NCI-H1092 (cell line): ENCODE measurements at places on chromosomes 12 and 14.

DNA sequence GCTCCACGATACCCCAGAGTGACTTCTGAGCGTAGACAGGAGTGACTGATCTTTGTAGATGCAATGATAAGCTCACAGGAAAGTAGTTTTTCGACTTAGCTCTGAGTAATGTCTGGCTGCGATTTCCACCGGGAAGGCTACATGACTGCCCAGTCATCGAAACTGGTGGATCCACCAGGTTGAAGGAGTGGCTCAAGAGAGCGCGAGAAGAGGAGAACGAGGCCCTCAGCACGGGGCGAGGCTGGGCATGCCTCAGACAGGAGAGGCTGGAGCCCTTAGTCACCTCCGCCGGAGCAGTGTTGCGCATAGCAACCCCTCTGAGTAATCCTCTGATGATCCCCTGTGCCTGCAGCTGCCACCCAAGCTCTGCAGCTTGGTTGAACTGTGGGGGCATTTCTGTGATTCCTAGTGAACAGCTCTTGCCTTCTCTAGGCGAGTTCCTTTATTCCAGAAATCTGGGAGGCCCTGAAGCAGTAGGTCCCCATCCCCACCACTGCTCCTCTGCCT, 25.6 kb downstream of the ELK3 start:
- no peak for DNase-seq

GRCh38 chr12:60752589-60752988, 1156.8 kb downstream of the SLC16A7 start:
- no peak for DNase-seq

DNA sequence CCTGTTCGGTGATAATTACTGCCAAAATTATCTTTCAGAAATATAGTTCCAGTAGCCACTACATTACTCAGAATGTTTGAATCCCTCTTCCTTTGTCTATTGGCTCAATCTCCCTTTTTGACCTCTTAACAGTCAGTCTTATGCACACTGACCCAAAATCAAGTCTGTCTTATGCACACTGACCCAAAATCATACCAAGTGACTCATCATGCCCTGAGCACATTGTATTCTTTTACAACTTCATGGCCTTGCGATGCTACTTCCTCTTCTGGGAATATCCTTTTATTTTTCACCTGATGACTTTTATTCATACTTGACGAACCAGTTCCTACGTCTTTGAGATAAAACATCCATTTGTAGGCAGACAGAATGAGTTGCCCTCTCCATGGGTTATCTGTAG, 182.3 kb downstream of the NPAS3 start:
- DNase-seq = no peak

GRCh38 chr14:69259168-69259526, 811 bp upstream of the GALNT16 start:
- DNase-seq = no peak

DNA sequence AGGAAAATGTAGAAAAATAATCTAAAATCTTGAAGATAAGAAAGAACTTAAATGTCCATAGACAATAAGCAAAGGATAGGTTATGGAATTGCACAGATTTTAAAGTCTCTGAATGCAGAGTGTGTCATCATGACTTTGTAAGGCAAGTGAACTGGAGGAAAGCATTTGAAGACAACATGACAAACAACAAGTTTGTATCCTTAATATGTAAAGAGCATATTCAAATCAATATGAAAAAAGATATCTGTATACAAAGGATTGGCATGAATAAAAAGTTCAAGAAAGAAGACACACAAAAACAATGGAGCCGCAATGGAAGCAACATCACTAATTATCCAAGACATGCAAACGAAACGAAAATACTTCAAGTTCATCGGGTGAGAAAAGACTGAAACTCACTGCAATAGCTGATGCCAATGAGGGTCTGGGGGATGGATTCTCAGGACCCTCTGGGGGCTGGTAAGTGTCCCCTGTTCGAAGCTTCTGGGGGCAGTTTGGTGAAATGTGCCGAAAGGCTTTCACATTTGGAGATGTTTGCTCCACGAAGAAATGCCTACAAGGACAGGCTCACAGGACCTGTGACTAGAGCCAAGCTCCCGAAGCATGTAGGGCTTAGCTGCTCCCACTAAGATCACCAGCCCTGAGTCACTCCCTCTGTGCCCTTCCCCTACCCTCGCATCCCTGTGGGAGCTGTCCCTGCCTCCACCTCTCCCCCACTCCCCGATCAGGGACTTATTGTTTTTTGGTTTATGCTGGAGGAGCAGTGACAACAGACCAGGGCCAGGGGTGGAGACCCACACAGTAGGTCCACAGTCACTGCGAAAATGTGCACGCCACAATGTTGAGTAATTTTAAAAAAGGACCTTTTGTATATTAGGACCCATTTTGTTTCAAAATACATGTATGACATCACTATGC, 345.7 kb upstream of the SFSWAP start:
- no peak for DNase-seq

- DNase-seq = no peak
These were observed 10.8 kb upstream of the BIN2 start for GRCh38 chr12:51334764-51335163.

GRCh38 chr12:123891516-123892179, 81.0 kb downstream of the CCDC92 start:
- no peak for DNase-seq

GRCh38 chr12:74148849-74149248, 388.8 kb upstream of the ATXN7L3B start:
- no peak for DNase-seq

DNA sequence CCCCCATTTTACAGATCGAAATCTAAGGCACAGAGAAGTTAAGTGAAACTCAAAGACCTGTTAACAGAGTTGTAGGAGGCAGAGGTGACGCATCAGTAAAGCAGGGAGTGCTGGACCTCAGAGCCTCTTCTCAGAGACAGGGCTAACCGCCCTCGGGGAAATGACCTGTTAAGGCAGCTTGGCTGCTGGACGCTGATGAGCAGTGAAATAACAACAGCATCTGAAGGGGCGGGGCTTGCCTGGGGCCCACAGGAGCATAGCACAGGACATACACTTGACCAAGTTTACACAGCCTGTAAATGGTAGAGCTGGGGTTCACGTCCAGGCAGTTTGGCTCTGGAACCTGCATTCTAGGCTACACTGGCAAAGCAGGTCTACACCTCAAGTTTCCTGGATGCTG, 39.3 kb downstream of the LRTM2 start:
- no peak for DNase-seq

- no peak for DNase-seq
These were observed 80.2 kb downstream of the PAX9 start for GRCh38 chr14:36741858-36742257.

DNA sequence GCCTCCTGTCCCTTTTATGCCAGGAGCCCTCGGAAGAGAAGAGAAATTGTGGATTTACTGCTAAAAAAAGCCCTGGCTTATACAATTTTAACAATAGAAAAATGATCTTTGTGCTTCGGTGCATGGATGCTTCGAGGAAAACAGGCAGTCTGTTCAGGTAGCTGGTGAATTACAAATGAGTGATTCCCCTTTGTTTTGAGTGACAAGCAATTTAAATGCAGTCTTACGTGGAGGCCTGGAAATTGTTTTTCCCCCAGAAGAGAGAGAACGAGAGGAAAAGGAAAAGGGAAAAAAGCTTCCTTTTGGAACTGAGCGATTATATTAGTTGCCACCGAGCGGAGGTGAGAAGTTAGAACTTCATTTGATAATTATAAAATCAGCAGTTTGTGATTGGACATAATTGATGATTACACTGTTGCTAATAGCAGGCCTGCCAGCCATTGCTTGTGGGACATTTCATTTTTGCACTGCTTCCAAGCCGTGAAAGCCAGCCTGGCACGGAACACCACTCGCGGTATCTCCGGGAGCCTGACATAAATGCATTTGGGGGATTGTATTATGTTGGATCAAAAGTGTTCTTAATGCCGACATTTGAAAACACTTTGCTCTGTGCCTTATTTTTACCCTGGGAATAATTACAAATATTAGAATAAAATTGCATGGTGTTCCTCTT, 117.7 kb downstream of the PHETA1 start:
- DNase-seq = no peak

- DNase-seq = no peak
These were observed 442.6 kb downstream of the DPF3 start for GRCh38 chr14:72451054-72451972.

DNA sequence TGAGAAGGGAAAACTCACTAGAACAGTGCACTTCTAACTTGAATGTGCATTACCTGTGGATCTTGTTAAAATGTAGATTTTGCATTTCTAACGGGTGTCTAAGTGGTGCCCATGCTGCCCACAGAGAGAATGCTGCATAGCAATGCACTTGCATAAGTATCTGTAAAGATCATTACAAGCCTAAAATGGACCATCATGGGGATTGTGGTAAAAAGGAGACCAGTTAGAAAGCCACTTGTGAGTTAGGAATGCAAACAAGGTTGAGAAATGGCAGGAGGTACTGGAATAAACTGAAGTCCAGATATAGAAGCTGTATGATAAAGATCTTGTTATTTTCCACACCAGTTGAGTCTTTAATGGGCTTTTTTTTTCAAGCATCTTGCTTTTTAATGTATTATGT, 18.8 kb downstream of the AVPR1A start:
- DNase-seq = no peak

DNA sequence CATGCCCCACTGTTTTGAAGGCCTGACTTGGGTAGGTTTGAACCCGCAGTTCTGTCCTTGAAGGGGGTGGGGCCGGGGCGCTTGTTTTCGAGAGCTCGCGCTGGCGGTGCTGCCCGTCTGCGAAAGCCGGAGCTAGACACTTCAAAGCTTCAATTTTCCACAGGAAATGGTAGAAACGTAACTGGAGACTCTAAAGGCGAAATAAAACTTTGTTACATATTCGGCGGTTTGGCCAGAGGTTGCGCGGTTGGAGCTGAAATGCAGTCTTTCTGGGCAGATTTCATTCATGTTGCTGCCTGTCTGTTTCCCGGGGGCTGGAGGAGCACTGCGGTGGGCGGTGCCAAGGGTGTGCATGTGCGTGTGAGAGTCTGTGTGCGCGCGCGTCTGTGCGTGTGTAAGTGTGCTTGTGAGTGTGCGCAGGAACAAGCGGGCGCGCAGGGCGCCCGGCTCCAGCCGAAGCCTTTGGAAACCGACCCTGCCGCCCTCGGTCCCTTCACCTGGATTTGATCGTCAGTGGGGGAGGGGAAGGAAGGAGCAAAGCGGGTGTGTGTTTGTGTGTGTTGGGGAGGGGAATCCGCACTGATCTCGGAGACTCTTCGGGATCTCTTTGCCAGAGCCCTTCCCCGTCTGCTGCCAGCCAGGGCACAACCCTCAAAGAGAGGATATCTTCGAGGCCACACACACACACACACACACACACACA, 227.7 kb upstream of the CRY1 start:
- no peak for DNase-seq

DNA sequence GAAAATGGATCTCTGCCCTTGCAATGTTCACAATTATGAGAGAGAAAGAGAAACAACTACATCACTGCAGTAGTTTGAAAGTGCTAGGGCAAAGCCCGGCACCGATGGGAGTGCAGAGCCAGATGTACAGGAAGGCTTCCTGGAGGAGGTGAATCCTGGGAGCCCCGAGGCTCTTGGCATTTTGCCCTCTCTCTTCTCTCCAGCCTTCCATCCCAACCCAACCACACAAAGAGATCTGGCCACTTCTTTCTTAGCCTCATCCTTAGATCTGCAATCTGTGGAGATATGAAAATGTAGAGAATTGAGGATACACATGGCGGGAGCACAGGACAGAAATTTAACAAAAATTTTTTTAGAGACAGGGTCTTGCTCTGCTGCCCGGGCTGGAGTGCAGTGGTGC, 3.3 kb upstream of the PAPLN start:
- no peak for DNase-seq

GRCh38 chr12:118187751-118188435, 52.0 kb downstream of the PEBP1 start:
- DNase-seq = no peak

- DNase-seq = no peak
These were observed 9.7 kb downstream of the MLH3 start for GRCh38 chr14:75041613-75042012.

DNA sequence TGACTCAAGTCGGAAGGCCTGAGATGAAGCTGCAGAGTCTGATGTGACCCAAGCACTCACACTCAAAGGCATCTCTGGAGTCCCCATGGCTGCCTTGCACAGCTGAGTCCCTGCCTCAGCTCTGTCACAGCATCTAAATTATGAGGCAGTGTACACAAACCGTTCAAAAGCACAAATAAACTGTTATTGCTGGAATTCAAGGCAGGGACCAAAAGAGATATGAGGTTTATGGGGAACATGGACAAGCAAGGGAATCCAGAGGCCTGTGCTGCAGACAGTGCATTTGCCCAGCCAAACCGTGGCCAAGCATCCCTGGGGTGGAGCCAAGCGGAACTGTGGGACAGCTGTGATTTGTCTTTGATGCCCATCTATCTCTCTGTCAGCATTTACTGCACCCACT, 91.3 kb downstream of the RPS29 start:
- no peak for DNase-seq

DNA sequence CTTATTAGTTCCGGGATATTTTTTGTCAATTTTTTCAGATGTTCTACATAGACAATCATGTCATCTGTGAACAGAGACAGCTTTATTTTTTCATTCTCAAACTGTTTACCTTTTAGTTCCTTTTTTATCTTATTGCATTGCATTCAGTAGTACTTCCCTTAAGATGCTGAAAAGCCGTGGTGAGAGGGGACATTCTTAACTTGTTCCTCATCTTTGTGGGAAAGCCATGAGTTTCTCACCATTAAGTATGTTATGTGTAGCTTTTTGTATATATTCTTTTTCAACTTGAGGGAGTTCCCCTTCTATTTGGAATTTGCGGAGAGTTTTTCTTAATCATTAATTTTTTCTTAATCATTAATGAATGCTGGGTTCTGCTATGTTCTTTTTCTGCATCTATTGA, 1727.1 kb upstream of the SEL1L start:
- no peak for DNase-seq

DNA sequence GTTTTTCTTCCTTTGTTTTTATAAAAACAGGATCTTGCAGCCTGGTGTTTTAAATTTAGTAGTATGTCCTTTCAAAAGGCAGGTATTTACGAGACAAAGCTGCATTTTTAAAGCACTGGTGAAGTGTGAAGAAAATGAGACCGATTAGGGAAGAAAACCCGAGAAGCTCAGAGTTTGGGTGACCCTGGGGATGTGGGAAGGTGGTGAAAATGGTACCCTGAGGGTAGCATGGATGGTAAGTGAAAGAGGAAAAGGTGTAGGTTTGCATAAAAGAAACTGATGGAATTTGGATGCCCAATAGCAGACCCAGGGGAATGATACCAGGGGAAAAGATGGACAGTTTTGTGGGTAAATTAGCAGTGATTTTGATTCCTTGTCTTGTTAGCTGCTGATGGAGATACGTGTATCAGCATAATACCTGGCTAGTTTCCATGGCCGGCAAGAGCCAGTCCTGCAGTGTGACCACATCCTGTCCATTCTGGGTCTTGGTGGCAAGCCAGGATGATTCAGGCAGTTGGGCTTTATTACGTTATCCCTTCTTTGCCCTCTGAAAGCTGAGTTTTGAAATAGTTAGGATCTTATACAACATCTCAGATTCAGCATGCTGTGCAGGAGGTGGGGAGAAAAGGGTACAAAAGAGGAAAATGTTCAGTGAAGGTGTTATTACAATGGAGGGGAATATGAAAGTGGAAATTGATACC, 8.9 kb downstream of the BICD1 start:
- DNase-seq = no peak

- no peak for DNase-seq
These were observed 112.3 kb downstream of the ZFP36L1 start for GRCh38 chr14:68680541-68681051.
